NCI-H69 (cell line): ENCODE measurements at places on chromosomes 5 and 9.

DNA sequence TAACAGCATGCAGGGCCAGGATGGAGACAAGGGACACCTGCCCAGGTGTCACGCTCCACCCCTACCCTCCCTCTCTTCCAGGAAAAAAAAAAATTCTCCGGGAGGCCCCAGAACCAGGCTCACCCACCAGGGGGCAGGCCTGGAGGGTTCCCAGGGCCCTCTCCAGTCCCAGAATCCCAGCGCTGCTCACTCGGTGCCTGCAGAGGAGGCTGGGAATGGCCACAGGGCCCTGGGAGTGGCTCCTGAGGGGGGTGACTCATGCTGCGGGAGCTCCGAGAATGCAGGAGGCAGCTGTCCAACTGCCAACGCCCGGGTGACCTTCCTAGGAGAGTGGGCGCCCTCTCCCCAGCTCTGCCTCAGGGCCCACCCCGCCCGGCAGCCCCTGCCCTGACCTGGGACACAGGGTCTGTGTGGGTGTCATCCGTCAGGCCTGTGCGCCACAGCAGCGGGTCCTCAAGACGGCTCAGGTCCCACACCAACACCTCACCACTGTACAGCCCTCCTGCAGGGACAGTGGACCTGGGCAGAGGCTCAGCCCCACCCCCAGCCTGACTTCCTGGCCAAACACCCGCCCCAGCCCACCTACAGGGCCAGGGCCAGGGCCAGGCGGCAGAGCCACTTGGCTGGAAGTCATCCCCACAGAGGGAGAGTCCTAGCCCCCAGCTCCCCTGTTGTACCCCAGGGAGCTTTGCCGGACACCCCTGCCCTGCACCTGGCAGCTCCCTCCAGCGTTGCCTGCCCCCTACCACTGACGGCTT lies 21.2 kb downstream of the DYNC2I2 start:
- DNase-seq = peak; percentile 63

DNA sequence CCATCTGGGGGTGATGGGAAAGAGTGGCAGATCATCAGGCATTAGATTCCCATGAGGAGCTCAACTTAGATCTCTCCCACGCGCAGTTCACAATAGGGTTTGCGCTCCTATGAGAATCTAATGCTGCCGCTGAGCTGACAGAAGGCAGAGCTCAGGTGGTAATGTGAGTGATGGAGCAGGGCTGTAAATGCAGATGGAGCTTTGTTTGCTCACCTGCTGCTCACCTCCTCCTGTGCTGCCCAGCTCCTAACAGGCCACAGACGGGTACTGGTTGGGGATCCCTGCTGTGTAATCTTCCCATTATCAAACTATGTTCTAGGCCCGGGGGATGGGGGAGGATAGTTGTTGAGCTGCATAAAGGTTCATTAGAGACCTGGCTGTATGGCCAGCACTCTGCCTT lies 58.4 kb downstream of the UGCG start:
- DNase-seq = peak; percentile 99

GRCh38 chr9:101478906-101479305 lies 43.3 kb upstream of the ALDOB start:
- no peak for DNase-seq

GRCh38 chr5:118551716-118552115 lies 436.6 kb downstream of the DTWD2 start:
- DNase-seq = no peak

DNA sequence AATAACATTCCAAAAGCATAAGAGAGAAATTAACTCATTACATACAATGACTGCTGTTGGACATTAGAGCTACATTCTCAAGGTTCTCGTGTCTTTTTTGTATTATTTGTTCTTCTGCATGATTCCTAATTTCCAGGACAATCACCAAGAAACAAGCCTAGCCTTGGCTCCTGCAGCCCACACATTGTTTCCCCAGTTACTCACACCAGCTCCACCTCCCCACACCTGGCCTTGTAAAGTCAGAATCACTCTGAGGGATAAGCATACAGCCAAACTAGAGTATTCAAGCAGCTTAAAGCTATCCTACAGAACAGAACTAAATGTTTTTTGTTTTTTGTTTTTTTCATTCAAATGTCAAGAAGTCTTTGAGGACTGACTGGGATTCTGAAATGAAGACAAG lies 189.2 kb downstream of the HINT1 start:
- no peak for DNase-seq

GRCh38 chr5:3217114-3217513 lies 378.5 kb upstream of the IRX1 start:
- DNase-seq = no peak

GRCh38 chr9:129889941-129890717 lies 54.9 kb downstream of the USP20 start:
- DNase-seq = no peak

DNA sequence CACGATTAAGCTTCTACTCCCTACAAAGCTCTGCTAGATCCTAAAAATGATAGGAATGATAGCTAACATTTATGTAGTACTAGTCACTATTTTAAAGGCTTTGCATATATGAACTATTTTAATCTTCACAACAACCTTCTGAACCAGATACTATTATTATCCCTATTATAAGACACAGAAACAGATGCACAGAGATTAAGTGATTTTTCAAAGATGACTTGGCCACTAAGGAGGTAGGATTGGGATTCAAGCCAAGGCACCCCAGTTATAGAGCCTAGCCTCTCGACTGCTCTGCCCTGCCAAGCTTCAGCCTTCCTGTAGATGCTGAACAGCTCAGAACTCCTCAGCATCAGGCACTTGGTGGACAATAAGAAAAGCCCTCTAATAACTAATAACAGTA lies 200.9 kb upstream of the PTGER4 start:
- DNase-seq = no peak

DNA sequence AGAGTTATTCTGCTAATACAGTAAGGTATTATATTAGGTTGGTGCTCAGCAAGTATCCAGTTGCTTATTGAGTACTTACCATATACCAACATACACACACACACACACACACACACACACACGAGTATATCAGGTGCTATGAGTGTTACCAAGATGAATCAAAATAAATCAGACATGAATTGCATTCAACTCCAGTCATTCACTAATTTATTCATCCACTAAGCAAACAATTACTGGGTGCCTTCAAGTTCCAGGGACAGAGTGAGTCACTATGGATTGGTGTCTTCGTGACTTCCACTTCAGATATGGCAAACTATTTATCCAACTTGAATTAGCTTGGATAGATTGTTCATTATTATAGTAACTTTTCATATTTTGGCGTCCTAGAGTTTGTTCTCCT lies 140.7 kb upstream of the SLC44A1 start:
- no peak for DNase-seq

DNA sequence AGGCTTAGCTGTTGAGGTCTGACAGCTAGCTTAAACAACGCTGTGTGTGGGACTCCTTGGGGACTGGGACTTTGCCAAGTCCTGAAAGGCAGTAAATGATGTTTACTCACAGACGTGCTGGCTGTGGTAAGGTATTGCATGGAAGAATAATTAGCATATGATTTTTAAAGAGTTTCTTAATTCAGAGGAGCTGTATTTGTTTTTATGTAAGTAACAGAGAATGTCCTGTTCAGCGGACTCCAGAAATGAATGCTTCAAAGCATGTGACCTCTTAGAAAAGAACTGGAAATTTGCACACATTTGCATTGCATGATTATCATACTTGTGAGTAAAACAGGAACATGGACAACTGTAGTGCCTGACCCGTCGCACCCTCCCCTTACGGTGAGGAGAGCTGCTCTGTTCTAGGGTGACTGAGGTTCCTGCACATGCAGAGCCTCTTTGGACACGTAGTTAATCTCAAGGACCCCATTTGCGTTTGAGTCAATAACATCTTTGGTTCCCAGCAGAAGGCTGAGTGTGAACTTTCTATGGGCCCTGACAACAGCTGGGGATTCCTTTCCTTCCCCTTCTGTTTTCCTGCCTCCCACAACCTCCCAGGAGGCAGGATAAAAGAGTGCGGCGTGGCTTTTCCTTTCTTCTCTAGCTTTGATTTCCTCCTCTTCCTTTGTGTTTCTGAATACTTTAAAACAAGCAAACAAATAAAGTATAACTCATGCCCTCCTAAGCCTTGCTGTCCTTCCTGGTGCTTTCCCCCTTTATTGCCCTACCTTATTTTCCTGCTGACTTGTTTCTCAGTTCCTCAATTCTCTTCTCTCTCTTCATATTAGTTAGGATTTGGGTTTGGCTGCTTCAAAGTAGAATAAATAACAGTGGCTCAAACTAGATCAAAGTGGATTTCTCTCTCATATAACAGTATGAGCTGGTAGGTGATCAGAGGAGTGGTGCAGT lies 157.2 kb upstream of the CD180 start:
- DNase-seq = peak; percentile 94

DNA sequence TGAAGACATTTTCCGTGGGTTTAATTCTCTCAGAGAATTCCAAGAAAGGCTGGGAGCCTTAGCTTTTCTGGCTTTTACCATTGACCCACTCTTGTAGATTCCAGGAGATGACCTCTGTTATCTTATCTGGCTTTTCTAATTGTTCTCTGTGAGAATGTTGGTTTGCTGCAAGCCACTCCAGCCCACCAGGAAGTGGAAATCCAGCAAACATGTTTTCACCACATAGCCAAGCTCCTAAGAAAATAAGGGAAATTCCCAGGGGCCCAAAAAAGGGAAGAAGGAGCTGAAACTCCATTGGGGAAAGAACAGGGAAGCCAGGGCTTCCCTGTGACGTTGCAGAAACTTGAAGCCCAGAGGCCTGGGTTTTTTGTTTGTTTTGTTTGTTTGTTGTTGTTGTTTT lies 19.7 kb downstream of the GPR107 start:
- no peak for DNase-seq

GRCh38 chr5:111756581-111757354 lies at the start of gene NREP:
Gene NREP, minus strand, starts transcription at chr5:111757194. Its CDS starts 1,422 bp downstream, at chr5:111755772.
- DNase-seq = peak; percentile 67

- no peak for DNase-seq
Measured at GRCh38 chr5:167352801-167353200, 938.6 kb upstream of the WWC1 start.

GRCh38 chr9:69380301-69380700 lies 55.3 kb downstream of the ENTREP1 start:
- DNase-seq = no peak

DNA sequence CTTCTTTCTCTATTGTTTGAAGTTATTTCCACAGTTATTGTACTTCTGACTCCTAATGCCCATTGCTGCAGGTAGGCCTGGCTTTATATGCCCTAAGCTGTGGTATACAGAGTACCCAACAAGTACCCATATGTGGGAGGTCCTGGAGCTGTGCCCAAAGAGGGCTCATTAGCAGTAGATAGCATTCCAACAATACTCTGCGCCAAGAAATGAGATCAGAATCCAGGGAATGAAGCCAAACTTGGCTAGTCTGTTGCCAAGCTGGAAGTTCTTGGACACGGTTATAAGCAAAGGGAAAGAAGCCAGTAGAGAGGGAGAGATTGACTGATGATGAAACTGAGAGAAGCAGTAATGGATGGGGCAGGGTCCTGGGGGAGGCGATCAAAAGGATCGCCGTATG lies 29.7 kb upstream of the FAM169A start:
- DNase-seq = peak; percentile 15

GRCh38 chr5:82717738-82718137 lies 359.5 kb downstream of the TMEM167A start:
- no peak for DNase-seq

DNA sequence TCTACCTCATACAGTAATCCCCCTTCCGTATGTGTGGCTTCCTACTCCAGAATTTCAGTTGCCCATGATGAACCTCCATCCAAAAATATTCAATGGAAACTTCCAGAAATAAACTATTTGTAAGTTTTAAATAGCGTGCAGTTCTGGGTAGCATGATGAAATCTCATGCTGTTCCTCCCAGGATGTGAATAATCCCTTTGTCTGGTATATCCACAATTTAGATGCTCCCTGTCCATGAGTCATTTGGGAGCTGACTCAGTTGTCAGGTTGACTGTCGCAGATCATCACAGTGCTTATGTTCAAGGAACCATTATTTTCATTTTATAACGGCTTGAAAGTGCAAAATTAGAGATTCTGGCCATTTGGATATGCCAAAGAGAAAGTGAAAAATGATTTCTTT lies 290.1 kb upstream of the CDH9 start:
- DNase-seq = no peak

- DNase-seq = no peak
Measured at GRCh38 chr9:19895006-19895405, 106.2 kb upstream of the SLC24A2 start.

GRCh38 chr9:91234523-91234922 lies 127.2 kb downstream of the AUH start:
- no peak for DNase-seq
